Cerebellar nuclear complex (tissue), 1 donor: ENCODE measurements at places on chromosomes 13 and 19.

DNA sequence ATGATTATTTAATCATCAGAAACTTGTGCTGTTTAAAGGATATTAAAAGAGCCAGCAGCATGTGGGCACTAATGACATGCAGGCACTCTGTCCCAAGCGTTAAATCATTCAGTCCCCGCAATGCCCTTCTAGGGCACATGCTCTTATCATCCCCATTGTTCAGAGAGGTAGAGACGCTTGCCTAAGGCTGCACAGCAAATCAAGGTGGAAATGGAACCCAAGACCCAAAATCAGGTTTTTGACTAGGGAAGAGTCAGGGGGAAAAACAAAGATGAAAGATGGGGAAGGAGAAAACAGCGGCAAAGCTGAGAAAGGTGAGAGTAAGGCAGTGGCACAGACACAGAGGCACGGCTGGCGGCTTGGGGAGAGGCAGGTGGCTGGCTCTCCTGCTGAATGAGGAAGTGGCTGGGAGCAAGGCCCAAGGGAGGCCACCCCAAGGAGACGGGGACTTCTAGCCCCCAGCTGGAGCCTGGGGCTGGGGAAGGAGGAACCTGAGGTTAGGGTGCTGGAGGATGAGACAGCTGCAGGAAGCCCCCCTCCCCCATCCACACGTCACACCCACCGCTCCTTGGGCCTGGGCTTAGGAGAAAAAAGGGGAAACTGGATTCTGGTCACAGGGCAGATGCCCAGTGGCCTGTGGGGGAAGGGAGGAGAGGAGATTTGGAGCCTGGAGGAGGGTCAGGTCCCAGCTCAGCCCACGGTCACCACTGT, 1.0 kb upstream of the TYROBP start:
- no peak for DNase-seq

DNA sequence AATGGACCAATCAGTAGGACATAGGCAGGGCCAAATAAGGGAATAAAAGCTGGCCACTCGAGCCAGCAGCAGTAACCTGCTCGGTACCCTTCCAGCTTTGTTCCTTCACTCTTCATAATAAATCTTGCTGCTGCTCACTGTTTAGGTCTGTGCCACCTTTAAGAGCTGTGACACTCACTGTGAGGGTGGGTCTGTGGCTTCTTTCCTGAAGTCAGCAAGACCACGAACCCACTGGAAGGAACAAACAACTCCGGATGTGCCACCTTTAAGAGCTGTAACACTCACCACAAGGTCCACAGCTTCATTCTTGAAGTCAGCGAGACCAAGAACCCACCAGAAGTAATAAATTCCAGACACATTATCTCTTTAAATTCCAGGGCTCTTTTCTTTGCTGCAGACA, 1922.3 kb upstream of the PCDH20 start:
- no peak for DNase-seq

DNA sequence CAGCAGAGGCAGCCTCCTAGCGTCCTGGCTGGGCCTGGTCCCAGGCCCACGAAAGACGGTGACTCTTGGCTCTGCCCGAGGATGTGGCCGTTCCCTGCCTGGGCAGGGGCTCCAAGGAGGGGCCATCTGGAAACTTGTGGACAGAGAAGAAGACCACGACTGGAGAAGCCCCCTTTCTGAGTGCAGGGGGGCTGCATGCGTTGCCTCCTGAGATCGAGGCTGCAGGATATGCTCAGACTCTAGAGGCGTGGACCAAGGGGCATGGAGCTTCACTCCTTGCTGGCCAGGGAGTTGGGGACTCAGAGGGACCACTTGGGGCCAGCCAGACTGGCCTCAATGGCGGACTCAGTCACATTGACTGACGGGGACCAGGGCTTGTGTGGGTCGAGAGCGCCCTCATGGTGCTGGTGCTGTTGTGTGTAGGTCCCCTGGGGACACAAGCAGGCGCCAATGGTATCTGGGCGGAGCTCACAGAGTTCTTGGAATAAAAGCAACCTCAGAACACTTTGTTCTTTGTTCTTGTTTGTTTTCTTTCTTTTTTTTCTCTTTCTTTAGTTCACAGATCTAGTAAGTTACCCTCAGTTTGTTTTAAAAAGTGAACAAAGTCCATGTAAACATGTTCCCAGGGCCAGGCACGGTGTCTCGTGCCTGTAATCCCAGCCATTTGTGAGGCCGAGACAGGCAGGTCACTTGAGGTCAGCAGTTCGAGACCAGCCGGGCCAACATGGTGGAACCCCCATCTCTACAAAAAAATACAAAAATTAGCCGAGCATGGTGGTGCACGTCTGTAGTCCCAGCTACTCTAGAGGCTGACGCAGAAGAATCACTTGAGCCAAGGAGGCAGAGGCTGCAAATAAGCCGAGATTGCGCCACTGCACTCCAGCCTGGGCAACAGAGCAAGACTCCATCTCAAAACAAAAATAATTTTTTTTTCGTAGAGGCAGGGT, 10.2 kb downstream of the ANGPTL4 start:
- DNase-seq: no peak

DNA sequence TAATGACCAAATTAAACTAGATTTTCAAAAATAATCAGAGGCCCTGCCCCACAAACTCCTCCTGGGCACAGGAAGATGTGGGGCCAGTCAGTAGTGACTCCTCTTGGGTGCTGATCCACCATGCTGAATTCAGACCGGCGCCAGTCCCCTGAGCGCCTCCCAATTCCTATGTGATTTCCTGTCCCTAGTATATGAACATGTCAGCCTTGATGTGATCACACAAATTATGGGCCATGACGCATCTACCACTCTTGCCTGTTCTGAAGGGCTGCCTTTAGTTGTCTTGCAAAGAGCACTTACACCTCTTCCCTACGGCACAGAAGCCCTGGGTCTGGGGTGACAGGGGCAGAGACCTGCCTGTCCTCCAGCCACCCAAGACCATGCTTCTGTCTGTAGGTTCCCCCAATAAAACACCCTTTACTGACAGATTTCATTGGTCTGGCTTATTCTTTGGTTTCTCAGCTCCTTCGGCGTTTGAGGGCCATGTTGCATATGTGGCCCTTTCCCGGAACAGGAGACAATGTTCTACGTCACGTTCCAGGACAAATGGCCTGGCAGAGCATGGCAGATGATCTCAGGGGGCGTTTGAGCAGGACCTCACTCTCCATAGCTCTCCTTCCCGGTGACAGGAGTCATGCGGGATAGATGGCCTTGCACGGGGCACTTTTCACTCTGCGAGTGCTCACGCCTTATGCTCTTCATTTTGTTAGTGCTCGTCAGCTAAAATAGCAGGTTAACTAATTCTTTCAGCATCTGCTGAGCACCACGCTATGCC, 5.6 kb upstream of the ATP11A start:
- DNase-seq: no peak

GRCh38 chr13:24161980-24162525, 1.5 kb downstream of the SPATA13 start:
- DNase-seq: no peak

DNA sequence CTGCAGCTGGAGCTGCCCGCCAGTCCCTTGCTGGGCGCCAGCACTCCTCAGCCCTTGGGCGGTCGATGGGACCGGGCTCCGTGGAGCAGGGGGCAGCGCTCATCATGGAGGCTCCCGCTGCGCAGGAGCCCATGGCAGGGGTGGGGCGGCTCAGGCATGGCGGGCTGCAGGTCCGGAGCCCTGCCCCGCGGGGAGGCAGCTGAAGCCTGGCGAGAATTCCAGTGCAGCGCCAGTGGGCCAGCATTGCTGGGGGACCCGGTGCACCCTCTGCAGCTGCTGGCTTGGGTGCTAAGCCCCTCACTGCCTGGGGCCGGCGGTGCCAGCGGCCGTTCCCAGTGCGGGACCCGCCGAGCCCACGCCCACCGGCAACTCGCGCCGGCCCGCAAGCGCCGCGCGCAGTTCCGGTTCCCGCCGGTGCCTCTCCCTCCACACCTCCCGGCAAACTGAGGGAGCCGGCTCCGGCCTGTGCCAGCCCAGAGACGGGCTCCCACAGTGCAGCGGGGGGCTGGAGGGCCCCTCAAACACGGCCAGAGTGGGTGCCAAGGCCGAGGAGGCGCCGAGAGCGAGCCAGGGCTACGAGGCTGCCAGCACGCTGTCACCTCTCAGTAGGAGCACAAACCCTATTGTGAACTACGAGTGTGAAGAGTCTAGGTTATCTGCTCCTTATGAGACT, 687.1 kb downstream of the PCDH17 start:
- DNase-seq: no peak

DNA sequence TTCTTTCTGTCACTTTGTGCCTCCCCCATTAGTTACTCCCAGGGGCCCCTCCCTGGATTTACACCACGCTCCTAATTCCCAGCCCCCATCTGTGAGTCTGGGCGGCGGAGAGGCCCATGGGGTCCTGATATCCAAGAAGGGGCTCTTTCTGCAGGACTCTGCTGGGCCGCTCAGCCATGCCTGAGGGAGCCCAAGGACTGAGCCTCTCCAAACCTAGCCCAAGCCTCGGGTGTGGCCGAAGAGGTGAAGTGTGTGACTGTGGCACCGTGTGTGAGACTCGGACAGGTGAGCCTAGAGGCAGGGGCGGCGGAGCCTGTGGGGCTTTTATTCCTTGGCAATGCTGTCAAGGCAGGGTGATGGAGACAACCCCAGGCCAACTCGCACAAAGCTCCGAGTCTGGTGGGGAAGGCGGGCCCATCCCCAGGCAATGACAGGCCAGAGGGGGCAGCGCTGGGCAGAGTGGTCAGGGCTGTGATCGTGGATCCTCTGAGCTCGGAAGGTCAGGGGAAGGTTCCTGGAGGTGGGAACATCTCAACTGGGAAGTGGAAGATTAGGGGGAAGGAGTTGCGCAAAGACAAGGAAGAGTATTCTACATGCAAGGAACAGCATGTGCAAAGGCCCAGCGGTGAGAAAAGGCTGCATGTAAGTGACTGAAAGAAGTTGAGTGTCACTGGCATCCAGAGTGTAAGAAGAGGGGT, 1.6 kb downstream of the PLEKHG2 start:
- no peak for DNase-seq

- DNase-seq: no peak
Measured at GRCh38 chr13:90564096-90564495, 783.4 kb upstream of the MIR17HG start.
